ENCODE measurements at places on chromosomes 7 and 10.

- DNase-seq, result no peak
These were observed 90.6 kb upstream of the PPP2R2D start for GRCh38 chr10:131810036-131810804.

- DNase-seq, result no peak
These were observed 123.7 kb upstream of the KCTD7 start for GRCh38 chr7:66505009-66505408.

DNA sequence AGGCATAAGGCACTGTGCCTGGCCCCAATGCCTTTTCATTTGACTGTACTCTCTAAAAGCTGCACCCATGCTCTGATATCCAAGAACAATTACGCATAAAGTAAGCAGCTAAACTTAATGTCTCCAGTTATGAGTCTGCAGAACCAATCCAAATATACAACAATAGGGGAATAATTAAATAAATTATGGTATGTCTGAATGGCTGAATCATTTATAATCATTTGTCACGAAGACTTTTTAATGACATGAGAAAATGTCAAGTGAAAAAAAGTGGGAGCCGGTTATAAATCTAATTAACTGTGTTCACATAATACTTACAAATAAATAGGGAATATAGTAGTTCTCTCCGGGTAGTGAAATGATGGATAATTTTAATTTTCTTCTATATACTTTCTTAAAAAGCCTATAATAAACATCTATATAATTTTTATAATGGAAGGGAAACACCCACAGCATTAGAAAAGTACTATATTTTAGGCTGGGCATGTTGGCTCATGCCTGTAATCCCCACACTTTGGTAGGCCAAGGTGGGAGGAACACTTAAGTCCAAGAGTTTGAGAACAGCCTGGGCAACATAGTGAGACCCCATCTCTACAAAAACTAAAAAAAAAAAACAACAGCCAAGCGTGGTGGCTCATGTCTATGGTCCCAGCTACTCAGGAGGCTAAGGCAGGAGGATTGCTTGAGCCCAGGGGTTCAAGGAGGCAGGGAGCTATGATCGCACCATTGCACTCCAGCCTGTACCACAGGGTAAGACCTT is 14.2 kb downstream of the SLC37A3 start:
- DNase-seq, result no peak

DNA sequence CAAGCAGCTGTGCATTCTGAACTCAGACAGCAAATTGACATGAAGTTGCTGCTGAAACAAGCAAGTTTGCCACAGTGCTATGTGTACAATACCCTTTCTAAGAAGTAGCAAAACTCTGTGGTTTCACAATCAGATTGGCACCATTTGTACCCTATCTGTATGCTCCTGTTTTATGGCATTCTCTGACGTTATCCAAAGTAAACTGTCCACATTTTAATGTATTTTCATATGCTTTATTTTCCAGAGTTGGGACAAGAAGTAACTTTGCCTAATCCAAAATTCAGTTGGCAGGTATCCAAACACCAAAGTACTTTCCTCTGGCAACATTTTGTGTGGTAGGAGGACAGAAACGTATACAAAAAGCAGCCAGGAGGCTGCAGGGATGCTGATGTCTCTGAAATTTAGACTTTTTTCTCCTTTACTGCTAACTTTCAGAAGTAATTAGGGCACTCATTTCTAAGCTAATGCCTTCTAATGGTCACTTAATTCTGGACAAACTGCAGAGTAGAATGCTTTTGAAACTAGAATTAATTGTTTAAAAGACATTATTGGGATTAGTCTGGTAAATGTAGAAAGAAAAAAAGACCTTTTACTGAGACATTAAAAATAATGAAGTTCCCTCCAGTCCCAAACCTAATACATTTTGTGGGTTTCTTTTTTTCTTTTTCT is 414.7 kb upstream of the NRP1 start:
- DNase-seq, result no peak

DNA sequence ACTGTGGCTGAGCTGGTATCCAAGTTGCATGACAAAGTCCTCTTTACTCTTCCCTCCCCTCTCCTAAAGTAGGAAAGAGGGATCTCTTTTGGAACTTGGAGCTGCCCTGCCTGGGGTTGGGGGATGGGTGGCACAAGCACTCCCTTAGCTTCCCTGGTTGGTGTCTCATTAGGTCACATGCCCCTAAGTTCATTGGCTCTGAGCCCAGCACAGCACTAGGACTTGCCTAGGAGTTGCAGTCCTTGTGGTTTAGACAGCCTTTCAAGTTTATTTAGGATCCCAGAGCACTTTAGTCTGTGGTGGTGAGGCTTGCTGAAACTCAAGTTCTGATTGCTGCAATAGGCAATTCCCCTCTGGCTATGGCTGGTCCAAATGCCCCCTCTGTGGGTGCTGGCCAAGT is 281.4 kb downstream of the NXPH1 start:
- DNase-seq, result no peak

- DNase-seq, result no peak
These were observed 25.9 kb downstream of the HELLS start for GRCh38 chr10:94571528-94571927.

- no peak for DNase-seq
These were observed 9.7 kb upstream of the MKRN1 start for GRCh38 chr7:140489026-140489359.

DNA sequence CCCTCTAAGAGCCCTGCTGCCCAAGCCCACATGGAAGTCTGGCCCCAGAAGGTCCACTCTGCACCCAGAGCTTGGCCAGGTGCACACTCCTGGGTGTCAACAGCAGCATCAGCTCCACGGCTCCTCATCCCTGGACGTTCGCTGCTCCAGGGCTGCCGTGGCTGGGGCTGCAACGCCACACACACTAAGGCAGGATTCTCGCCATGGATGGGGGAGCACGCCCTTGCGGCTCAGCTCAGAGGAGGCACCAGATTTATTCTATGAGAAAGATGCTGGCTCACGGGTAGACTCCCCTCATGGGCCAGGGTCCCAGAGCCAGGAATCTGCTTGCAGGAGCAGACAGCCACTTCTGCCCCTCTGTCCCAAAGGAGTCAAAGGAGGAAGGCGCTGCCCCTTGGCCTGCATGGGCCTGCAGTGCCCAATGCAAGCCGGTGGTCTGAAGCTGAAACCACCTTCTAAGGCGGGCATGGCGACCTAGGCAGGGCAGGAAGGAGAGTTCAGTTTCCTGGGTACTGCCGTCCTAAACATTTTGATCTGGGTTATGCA is 42.1 kb downstream of the CFAP46 start:
- DNase-seq, result no peak

GRCh38 chr7:38360776-38361175 is 87.3 kb upstream of the TARP start:
- no peak for DNase-seq

GRCh38 chr7:6232116-6232515 is 40.3 kb downstream of the CYTH3 start:
- no peak for DNase-seq

DNA sequence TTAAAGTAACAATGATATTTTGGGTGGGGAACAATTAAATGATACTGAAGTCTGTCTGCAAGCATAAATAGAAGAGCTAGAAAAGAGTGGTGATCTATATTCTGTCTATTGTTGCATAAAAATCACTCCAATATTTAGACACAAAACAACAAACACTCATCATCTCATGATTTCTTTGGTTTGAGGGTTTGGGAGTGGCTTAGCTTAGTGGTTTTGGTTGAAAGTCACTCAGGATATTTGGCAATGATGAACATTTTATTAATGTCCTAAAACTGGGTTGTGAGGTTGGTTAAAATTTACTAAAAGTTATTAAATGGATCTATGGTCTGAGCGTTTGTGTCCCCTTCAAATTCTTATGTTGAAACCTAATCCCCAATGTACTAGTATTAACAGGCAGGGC is 54.7 kb upstream of the EGFR start:
- no peak for DNase-seq

- no peak for DNase-seq
These were observed 218.2 kb upstream of the PODXL start for GRCh38 chr7:131774419-131775220.

DNA sequence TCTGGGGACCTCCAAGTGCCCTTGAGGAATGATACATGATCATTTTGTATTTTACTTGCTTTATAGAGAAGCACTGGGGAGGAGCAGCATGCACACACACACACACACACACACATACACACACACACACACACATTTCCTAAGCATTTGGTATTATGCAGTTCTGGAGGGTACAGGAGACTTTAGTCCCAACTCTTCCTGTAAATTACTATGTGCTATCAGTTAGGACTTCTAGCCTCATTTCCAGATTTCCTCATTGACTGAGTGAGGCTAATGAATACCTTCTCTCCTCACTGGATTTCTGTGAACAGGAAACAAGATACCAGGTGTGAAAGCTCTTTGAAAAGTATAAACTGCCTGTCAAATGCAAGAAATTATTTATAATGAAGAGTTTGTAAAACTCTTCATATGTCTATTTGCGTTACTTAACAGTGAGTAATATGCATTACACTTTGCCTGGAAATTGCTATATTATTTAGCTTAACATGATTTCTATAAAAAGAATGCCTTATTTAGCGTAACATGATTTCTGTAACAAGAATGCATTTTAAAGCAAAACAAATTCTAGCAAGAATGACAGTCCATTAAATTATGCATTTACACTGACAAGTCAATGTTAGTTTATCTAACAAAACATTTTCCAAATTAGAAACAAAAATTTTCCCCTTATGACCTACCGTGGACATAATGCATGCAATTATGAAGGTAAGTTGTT is 34.2 kb downstream of the ACTA2 start:
- DNase-seq, result no peak

GRCh38 chr10:16449454-16449853 is 12.6 kb downstream of the PTER start:
- no peak for DNase-seq

DNA sequence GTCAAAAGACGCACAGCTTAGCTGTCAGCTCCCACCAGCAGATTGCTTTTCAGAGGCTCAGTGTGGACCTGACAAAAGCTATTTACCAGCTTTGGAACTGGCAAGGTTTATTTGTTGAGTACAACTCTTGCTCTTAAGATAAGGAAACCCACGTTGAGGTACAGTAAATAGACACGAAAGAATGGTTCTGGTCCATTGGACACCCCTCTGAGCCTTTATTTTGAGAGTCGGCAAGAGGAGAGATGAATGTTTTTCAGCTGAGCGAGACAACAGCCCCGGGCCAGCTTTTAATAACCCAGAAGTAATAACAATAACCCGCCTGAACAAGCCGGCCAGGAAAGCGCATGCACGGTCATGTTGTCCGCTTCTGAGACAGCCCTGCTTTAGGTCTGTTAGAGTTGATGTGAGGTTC is 49.0 kb downstream of the WNT2 start:
- no peak for DNase-seq

- DNase-seq, result no peak
These were observed at the start of gene BBIP1 for GRCh38 chr10:110918643-110919348. TSS of gene BBIP1 (minus strand) at chr10:110919180. CDS start at chr10:110918157, 1,023 bp downstream.

GRCh38 chr10:27564398-27564797 is 60.3 kb downstream of the RAB18 start:
- no peak for DNase-seq

DNA sequence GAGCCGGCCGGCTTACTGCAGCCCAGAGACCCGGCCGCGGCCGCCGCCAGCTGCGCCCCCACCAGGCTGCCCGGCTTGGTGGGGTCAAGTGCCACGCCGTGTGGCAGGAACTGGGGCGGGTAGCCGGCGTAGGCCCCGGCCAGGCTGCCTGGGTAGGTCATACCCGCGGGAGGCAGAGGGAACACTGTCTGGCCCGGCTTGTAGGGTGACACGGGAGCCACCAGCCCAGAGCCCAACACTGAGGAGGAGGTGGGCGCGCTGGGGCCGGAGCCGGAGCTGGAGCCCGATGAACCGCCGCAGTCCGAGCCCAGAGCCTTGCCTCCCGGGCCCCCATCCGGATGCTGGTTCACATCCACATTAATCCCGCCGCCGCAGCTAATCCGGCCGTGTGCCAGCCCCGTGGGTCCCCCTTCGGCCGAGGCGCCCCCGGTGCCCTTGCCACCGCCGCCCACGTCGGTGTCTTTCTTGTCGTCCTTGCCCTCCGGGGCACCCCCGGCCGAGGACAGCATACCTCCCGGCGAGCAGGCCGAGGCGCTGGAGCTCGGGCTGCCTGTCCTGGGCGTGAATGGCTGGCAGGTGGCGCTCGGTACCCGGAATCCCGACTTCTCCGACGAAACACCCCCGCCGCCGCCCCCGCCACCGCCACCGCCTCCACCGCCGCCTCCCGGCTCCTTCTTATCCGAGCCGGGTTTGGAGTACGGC is 2.0 kb downstream of the ZNF503 start:
- DNase-seq, result peak; percentile 67

GRCh38 chr7:2803755-2804154 is 40.4 kb downstream of the GNA12 start:
- DNase-seq, result no peak

GRCh38 chr7:121936951-121937623 is 64.1 kb downstream of the PTPRZ1 start:
- no peak for DNase-seq

DNA sequence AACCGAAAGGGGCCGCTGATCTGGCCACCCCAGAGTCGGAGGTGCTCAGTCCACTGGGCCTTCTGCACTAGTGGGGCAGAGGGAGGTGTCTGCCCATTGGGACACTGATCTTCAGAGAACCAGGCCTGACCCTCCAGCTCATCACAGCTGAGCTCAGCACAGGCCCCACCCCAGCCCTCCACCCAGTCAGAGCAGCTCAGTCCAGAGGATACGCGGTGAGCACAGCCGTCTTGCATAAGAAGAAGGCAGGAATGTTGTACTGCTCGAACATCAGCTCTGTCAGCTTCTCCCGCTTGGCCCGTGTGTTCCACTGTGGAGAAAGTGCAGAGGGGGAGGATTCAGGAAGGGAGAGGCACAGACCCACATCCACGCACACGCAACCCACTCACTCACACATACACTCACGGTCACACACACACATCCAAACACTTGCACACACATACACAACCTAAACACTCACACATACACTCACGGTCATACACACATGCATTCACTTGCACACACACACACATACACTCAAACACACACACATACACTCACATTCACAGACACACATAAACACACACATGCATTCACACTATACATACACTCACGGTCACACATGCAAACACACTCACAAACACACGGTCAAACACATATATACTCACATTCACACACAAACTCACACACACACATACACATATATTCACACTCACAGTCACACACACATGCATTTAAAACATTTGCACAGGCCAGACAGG is 6.3 kb downstream of the ACTL6B start:
- DNase-seq, result no peak

DNA sequence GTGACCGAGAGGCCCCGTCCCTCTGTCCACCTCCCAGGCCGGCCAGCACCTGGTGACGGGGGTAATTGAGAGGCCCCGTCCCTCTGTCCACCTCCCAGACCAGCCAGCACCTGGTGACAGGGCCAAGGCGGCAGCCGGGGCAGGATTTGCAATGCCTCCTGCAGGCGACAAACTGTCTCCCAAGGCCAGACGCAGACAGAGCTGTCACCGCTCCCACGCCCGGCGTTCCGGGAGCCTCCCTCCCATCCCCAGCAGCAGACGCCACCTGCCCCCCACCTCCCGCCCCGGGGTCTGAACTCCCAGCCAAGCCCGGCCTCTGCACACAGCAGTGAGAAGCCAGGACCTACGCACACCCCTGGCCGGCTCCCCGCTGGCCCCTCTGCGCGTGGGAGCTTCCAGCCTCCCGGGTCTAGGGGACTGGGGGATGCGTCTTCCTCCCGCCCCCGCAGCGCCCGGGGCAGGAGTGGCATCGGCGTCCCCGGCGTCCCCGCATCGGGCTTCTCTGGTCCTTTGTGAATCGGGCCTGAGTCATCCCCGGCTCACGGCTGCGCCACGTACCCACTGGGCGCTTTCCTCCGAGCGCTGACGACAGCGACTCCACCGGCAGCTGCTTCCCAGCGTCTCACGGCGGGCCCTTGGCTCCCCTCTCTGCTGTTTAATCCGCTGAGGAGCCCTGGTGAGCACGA is 95.1 kb upstream of the DIP2C start:
- peak; percentile 76 for DNase-seq

- DNase-seq, result no peak
These were observed 259.7 kb downstream of the EXOC4 start for GRCh38 chr7:133512560-133512959.

Measured in activated T-cell treated with anti-CD3 and anti-CD28 coated beads, Interleukin-2, amount 50 U/mL, for 72 hours (primary cell).